Effector memory CD4-positive, alpha-beta T cell (primary cell): ENCODE measurements at places on chromosomes 13 and 19.

GRCh38 chr19:4583961-4584669 lies 24.6 kb upstream of the SEMA6B start:
- DNase-seq, result no peak

- DNase-seq, result no peak
Observed at GRCh38 chr13:73939603-73940002, 194.6 kb downstream of the KLF12 start.

- DNase-seq, result no peak
Observed at GRCh38 chr13:109516186-109516585, 270.2 kb downstream of the IRS2 start.

- no peak for DNase-seq
Observed at GRCh38 chr19:38370299-38370698, 4.1 kb upstream of the PSMD8 start.

DNA sequence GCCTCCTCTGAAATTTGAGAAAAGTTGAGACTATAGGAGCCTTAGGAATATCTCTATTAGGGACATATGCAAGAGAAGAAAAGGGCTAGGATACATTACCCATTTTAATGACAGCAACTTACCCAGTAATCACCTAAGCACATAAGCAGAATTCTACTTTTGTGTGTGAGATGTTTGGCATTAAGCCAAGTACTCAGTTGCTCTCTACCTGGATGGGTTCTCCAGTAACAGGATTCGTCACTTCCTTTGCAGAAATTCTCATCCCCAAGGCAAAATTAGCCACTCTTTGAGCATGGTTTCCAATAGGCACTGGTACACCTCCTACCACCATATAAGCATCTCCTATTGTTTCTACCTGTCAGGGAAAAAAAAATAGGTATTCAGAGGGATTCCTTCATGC lies 95.1 kb downstream of the C13orf42 start:
- no peak for DNase-seq

- no peak for DNase-seq
Observed at GRCh38 chr19:15448778-15449619, 757 bp downstream of the WIZ start.

DNA sequence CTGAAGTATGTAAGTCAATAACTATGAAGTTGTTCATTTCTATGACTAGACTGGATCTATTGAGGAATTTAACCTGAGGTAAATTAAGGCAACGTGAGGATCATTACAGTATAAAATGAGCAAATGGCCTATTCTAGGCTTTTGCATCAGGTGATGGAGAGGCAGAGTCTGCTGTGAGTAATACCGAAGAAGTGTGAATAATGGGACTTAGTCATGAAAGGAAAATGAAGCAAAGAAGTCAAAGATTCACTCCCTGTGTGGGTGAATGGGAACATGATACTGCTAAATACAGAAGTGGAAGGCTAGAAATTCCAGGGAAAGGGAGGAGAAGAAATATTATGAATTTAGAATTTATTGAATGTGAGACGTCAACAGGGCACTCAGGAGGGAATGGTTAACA lies 774.1 kb downstream of the LIG4 start:
- no peak for DNase-seq

GRCh38 chr19:46081928-46082727 lies 41.3 kb upstream of the IGFL4 start:
- no peak for DNase-seq

- DNase-seq, result no peak
Observed at GRCh38 chr19:2016041-2016807, 710 bp upstream of the BTBD2 start.

DNA sequence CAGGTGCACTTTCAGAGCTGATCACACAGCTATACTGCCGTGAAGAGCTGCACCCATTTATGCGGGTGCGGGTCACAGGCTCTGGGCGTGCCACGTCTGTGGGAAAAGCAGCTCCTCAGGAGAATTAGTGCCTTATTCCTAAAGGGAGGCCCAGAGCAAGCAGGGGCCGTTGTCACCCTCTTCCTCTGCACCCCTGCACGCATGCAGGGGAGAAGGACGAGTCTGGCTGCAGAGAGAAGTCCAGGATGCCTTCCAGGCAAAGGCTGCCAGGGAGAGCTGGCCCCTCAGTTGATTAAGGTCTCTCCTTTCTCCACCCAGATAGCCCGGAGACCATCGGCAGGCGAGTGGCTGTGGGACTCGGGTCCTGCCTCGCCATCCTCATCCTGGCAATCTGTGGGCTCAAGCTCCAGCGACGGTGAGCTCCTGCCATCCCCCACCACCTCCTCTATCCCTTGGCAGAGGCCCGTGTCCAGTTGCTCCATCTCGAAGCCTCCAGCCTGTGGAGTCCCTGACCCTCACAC lies 3.1 kb upstream of the FFAR1 start:
- DNase-seq, result no peak

- no peak for DNase-seq
Observed at GRCh38 chr13:57270493-57270892, 103.5 kb downstream of the PRR20E start.

DNA sequence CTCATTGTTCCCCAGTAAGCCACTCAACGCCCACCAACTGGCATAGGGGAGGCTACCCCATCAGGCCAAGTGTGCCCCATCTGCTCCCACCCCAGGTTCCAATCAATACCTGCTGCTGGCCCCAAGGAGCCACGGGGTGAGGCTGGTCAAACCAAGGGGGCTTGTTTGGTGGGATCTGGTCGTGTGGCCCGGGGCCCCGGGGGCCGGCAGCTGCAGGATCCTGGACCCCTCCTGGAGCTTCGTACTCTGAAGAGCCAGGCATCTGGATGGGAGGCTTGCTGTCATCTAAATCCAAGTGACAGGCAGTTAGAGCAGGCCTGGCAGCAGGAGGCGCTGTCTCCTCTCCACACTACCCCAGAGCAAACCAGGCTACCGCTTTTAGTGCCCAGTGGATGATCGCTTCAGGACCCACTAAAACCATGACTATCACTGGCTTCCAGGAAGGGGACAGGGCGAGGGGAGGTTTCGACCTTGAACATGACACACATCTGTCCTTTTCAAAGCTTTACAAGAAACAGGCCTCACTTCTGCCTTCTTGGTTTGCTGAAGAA lies 14.2 kb downstream of the CHERP start:
- peak; percentile 11 for DNase-seq

GRCh38 chr19:51887522-51888498 lies at the start of gene ZNF577:
Gene ZNF577 (minus strand): TSS chr19:51887951. CDS start chr19:51880382, 7,569 bp downstream.
- peak; percentile 66 for DNase-seq

DNA sequence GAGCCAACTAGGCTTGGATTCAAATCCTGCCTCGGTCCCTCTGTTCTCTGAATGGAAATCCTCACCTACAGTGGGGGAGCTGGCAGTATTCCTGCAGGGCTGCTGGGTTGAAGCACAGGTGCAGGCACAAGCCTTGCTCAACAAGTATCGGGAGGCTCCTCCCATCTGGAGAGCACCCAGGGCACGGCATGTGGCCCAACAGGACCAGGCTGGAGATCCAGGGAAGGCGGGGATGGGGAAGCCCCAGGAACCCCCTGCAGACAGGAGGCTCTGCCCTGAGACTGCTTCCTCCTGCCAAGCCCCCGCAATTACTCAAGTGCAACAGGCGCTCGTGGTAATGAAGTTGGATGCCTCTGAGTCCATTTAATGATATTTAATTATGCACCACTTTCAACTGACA lies 128.0 kb upstream of the VSTM2B start:
- no peak for DNase-seq

DNA sequence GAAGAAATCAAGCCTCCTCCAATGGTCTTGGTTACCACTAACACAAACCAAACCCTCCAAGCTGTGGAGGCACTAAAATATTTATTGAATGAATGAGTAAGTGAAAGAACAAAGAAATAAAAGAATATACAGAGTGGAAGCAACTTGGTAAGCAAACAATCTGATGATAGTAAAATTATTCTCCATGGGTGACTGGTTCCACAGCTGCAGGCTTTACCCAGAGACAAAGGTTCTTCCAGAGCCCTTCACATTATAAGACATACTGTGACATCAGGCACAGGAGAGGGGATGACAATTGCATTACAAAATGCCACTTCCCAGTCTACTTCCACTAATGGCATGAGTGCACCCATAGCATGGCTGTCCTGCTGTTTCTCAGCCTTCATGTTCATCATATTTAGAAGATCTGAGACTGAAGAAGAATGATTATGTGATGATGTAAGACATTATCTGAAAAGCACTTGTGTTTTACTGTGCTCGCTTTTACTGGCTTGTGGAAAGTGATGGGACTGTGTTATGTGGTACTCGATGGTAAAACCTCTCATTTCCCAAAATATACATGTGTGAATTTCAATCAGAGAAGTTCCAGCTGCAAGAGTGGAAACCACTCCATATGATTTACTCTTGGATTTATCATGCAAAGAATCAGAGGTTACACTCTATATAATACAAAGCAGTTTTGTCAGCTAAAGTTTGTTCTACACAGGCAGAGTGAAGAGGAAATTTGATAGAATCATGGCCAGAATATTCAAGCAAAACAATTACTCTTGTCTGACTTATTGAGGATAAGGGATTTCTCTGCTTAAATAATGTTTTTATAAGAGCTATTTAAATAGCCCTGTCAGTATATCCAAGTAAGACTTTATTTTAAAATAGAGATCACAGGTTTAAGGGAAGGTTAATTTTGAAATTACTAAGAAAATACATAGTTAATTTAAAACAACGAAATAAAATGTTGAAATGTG lies 220.2 kb upstream of the NBEA start:
- DNase-seq, result no peak

GRCh38 chr19:46815833-46816627 lies 27.6 kb upstream of the SLC1A5 start:
- no peak for DNase-seq

GRCh38 chr19:55526216-55527196 lies 10.4 kb downstream of the SBK2 start:
- no peak for DNase-seq

DNA sequence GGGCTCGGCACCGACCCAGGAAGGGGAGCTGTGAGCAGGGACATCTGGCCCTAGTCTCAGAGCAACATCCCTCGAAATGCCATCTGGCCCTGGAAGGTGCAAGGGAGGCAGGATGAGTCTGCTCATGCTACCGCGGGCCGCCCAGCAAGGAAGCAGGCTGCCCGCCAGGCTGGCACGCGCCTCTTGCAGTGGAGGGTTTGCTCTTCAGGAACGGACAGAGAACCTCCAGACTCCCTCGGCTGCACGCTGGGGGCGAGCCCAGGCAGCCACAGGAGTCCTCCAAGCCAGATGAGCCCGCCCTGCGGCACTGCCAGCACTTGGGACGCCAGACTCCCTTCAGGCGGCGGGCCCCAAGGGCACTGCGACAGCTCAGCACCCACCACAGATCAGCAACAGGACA lies 10.1 kb upstream of the ATP8B3 start:
- DNase-seq, result no peak

- no peak for DNase-seq
Observed at GRCh38 chr19:19261350-19262189, 11.5 kb downstream of the TM6SF2 start.

DNA sequence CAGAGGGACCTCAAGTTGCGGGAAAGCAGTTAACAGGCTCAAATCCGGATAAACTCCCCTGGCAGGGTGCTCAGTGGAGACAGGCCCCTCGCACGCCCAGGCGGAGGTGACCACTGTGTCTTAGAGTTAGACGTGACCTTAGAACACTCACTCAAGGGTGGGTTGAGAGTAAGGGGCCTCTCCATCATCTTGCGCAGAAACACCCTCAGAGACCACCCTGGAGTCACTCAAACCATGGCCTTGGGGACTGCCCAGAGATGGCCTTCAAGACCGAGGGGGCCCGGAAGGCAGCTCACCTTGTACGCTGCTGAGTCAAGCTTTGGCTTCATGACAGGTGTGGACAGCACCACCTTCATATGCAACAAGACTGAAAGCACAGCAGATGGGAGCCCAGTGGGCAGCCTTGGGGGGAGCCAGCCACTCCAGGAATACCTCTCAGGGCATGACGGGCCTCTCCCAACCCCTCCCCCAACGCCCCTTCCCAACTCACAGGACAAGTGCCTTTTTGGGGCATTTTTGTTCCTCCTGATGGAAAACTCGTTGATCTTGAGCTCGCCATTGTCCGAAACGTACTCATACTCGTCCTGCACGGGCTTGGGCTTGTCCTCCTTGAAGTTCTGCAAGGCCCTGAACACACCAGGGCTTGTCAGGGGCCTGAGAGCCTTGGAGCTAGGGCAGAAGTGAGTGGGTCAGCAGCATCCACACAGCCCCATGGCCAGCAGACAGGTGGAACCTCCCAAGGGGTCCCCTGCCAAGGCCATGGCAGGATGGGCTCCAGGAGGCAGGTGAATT lies 229.2 kb downstream of the TUBA3C start:
- no peak for DNase-seq

DNA sequence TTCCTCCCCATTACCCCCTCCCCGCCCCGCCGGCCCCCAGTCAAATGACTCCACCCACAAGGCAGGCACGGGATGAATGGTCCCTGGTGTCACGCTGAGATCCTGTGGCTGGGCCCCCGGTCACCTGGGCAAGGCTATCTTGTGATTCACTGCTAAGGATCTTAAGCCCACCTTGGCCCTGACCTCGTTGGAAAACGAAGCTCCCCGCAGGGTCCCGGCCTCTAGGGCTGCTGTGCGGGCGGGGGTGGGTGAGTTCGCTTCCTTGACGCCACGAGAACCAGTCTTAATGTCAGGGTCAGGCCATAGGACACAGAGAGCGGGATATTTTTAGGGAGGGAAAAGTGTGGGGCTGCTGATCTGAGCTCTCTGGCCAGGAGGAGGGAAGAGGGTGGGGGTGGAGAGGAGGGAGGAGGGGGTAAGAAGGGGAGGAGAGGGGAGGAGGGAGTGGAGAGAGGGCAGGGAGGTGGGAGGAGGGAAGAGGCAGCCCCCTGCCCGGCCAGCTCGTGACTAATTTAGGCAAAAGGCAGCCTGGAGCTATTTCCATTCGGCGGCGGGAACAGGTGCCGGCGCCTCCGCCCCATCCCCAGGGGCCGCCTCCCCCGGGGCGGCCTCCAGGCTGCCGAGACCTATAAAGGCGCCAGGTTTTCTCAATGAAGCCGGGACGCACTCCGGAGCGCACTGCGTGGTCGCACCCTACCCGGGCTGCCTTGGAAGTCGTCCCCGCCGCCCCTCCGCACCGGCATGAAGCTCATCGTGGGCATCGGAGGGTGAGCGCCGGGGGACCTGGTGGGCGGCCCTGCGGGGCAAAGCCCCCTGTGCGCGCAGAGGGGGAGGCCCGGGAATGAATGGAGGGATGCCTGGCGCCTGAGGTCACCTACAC lies at the start of gene NMRK2:
Gene NMRK2, plus strand, starts transcription at position 139 of the 880 bp plus-strand sequence. Its CDS starts 603 bp downstream, at position 742.
- DNase-seq, result no peak
